ENCODE measurements at places on chromosomes 13 and 19.

GRCh38 chr19:41480336-41480735, 37.4 kb downstream of the ERICH4 start:
- no peak for DNase-seq

DNA sequence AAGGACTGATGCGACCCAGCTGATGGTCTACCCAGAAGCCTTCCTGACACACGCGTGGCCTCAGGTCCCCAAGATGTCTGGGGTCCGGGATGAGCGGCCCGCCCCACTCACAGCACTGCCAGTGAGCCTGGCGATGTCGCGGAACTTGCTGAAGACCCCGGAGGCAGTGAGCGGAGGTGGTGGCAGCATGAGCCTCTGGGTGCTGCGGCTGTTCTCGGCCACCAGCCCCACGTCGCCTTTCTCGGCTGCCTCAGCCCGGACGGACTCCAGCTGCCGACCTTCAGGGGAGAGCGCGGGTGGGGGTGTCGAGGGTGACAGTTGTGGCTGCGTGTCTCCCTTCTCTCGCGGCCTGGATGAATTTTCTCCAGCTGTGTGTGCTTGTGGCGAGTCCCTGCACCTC, 26.8 kb upstream of the PLA2G4C start:
- no peak for DNase-seq

DNA sequence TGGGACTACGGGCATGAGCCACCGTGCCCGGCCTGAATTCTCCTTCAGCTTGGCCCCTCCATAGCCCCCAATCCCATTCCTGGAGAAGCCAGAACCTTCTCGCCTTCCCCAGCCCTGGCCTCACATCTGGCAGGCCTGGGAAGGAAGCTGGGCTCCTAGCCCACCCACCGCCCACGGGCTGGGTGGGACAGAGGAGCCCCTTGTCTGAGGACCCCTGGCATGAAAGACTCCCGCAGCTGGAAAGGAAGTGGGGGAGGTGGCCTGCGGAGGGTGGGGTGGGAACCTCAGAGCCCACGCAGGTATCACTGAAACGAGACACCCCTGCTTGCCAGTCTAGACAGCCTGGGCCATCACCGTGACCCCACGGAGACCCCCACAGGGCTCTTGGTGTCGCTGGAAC, 7.7 kb upstream of the NANOS3 start:
- no peak for DNase-seq

DNA sequence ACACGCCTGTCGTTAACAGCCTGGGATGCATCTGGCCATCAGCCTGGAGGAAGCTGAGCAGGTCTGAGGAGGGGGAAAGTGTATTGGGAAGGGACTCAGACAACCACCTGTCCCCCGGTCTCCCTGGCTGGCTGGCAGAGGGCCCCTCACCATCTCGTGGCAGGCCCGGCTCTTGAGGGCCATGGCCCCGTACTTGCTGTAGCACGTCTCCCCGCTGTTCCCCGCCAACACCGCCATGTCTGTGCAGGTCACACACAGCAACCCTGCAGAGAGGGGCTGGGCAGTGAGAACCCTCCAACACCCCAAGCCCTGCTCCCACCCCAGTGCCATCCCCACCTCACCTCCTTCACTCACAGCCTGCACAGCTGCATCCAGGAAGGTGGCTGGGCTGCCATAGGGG, 4.0 kb downstream of the TRMT1 start:
- DNase-seq: no peak

DNA sequence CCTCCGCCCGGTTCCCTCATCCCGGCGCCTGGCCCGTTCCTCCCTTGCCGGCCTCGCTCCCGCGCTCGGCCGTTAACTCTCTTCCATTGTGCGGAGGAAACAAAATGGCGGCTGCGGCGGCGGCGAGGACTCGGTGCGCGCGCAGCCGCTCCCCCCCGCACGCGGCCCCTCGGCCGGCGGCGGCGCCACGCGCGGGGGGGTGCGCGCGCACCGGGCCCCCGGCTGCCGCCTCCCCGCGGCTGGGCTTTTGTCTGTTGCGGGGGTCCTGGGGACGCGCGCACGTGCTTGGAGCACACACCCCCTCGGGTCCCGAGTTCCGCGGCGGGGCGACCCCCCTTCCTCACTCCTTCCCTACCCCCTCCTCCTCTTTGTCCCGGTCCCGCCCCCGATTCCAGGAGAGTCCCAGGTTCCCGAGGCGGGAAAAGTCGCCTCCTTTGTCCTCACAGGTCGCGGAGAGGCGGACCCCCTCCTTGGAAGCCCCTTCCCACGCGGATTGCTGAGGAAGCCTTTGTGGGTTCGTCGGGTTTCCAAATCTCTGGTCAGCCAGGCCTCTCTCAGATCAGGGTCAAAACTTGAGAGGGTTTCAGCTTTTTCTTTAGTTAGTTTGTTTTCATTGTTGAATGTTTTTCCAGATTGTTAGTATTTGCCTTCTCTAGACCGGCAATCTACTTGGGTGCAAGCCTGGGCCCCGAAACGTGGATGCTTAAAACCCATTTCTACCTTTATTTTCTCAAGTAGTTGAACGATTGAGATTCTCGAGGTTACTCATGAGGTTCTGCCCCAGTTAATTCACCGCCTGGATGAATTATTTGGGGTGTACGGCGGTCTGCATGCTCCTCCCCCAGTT, 687 bp downstream of the ILF3 start:
- DNase-seq: peak; percentile 50

DNA sequence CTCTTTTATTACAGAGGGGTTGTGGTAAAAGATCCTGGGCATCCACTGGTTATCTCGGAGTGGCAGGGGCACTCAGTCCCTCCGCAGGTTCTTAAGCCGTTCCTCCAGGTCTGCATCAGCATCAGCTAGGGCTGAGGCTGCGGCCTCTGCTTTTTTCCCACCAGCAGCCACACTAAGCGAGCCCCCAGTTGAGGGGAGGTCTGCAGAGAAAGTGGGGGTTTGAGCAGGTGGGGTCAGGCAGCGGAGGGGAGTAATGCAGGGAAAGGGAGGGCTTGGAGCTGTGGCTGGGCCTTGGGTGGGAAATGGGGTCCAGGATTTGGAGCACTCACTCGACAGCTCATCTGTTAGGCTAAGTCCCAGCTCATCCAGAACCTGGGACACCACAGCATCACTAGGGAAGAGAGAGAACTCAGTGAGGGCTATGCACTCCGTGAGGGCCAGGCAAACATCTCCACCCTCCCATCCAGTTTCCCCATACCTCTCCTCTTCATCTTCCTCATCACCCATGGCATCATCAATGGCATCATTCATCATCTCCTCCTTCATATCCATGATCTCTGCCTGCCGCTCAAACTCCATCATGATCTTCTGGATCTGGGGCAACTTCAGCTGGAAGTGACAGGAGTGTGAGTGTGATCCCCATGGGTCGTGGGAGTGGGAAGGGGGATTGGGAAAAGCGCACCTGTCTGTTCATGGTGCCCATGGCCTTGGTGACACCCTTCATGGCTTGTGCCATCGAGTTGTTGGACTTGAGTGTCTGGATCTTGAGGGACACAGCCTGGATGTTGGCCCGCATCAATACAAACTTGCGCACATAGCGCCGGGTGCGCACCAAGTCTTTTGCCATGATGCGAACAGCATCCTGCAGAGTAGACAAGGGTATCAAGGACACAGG, 3.1 kb downstream of the CHMP2A start:
- no peak for DNase-seq

DNA sequence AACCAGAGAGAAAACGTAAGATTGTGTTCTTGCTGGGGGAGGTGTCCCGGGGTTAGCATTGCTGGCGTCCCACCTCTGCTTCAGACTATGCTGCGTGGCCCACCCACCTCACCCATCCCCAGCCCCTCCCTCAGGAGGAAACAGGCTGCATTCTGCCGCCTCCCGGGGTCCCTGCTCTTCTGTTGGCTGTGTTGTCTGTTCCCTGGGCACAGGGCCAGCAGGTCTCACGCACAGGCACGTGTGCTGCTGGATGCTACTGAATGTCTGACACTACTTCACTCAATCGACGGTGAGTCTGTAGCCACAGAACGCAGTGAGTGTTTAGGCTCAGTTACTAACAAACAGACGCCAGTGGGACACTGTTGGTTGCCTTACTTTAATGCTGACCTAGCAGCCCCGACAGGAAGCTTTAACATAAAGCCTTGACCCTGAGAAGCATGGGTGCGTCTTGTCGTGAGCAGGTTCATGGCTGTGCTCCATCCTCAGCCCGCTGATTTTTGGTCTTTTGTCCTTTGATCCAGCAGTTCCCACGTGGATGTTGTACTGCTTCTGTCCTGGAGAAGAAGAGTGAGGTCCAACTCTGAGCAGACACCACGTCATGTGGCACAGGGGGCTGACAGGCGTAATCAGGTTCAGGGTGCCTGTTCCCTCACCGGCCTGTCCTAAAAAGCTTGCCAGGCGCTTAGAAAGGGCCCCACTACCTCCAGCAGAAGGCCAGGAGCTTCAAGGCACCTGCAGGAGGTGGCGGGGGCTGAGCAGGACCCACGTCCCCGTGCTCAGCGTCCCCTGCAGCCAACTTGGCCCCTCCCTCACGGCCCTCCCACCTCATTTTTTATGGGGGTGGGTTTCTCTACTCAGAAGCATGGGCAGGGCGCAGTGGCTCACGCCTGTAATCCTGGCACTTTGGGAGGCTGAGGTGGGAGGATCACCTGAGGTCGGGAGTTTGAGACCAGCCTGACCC, 26.0 kb downstream of the NAXD start:
- DNase-seq: no peak

- DNase-seq: no peak
These were observed 416.4 kb downstream of the TSHZ3 start for GRCh38 chr19:30932854-30933253.

DNA sequence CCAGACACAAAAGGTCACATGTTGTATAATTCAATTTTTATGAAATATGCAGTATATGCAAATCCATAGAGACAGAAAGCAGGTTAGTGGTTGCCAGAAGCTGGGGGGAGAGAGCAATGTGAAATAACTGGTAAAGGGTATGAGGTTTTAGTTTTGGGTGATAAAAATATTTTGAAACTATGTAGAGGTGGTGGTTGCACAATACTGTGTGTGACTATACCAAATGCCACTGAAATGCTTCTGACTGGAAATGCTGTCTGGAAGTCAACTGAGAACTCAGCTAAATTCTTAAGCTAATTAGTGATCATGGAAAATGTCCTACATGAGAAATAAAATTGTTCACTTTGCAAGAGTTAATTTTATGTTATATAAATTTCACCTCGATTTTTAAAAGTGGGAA, 65.3 kb upstream of the RXFP2 start:
- DNase-seq: no peak

- DNase-seq: no peak
These were observed at the start of gene TMEM91 for GRCh38 chr19:41376241-41376997. TSS of gene TMEM91 (plus strand) at chr19:41376533. CDS start at chr19:41378310, 1,777 bp downstream.

- no peak for DNase-seq
These were observed 52.5 kb downstream of the C1QTNF9 start for GRCh38 chr13:24361852-24362366.

- DNase-seq: no peak
These were observed 6.8 kb upstream of the GTF2F2 start for GRCh38 chr13:45113233-45114224.

DNA sequence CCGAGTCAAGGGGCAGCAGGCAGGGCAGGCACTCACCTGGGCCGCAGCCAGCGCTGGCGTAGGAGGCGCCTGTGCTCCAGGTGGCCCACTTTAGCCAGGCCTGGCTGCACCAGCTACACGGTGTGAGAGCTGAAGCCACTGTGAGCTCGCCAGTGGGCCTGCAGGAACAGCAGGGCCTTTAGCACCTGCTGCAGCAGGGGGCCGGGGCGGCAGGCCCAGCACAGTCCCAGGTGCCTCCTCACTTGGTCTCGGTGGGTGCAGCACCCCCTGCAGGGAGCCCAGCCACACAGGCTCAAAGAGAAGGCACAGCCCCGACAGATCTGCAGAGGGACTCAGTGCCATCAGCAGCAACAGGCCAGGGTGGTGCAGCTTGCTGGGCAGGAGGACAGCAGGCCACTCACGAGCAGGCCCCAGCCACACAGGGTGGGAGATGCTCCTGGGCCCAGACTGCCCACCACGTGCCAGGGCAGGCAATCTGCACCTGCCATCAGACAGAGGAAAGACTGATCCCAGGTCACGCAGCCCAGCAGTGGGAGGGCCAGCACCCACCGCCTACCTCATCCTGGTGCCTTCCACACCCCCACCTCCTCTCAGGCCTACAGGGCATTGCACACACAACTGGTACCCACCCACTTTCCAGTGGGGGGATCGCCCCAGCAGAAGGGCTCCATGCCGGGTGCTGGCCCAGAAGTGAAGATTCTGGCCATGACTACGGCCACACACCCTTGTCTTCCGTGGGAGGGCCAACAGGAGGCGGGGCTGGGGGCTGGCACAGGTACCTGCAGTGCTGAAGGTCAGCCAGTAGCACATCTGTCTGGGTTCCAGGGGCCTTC, 15.8 kb downstream of the ARHGAP33 start:
- no peak for DNase-seq

- no peak for DNase-seq
These were observed 7.8 kb downstream of the LRCH1 start for GRCh38 chr13:46560778-46561177.

GRCh38 chr19:23758187-23759074, at the start of gene ZNF681:
TSS of gene ZNF681 (minus strand) at chr19:23758891. CDS start at chr19:23758749, 142 bp downstream.
- peak; percentile 49 for DNase-seq

DNA sequence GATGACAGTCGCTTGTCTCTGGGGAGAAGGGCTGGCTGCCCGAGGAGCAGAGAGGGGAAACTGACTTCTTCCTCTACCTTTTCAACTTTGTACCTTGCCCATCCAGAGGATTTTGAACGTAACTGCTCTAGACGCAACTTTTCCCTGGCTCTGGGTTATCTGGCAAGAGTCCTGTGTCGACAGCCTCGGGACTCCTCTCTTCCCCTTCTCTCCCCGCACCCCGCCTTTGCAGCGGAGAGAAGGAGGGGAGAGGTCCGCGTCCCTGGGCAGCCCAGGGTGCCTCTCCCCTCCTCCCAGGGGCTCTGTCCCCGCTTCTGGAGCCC, 574 bp downstream of the SH3GL1 start:
- DNase-seq: no peak

GRCh38 chr19:31002518-31003244, 346.6 kb downstream of the TSHZ3 start:
- DNase-seq: no peak

GRCh38 chr19:4208385-4209094, 20.8 kb upstream of the EBI3 start:
- no peak for DNase-seq

DNA sequence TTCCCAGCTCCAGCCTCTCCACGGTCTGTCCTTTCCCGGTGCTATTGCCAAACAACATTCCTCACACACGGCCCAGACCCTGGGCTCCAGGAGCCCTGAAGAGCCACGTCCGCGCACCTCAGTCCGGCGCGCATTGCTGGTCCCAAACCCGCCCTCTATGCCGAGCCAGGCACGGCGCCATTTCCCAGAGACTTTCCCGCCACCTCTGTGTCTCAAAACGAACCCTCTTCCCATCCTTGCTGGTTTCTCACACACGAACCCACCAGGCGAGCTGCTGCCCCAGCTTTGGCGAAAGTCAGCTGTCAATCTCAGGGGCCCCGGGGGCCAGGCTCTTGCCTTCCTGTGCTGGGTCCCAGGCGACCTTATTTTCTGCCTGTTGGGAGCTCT, 28.0 kb upstream of the F7 start:
- DNase-seq: no peak

GRCh38 chr19:49712397-49712859, 21.5 kb downstream of the CPT1C start:
- peak; percentile 24 for DNase-seq
